ENCODE measurements at places on chromosomes 7 and 10.

GRCh38 chr7:80066639-80067038 lies 68.0 kb upstream of the GNAI1 start:
- no peak for ATAC-seq

- ATAC-seq: peak; percentile 60
These were observed 9.2 kb upstream of the EPHA1 start for GRCh38 chr7:143417734-143418383.

DNA sequence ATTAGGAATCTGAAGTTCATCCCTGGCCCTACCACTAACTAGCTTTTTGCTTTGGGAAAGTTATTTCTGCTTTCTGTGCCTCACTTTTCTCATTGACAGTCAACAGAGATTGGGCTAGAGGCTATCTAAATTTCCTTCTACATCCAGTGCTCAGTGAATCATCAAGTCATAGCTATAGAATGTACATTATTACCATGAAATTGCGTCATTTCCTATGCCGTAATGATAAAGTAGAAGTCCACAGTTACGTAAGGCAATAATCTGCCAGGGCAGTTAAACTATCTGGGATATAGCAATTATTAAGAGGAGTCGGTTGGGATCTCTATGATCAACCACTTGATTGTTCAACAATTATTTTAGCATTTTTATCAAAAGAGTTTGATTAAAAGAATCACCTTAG lies 64.4 kb downstream of the ITGB8 start:
- no peak for ATAC-seq

DNA sequence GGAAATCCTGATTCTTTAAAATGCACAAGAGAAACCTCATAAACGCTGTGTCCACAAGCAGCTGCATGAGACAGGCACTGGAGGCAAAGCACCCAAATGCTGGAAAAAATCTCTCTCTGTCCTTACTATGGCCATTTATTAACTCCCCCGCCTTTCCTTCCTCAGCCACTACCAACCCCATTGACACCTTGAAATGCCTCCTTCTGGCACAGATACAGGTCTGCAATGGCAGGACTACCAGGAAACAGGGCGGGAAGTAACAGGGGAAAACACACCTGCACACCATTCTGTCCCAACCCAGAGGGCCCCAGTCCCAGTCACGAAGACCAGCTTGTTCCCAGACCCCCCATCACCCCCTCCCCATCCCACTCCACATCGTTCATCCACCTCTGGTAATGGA lies 224.3 kb downstream of the PARD3 start:
- no peak for ATAC-seq

All from motor neuron (in vitro differentiated cells).